ENCODE measurements at places on chromosomes 11 and 22. TPM values are rescaled to one million over a fixed set of nuclear protein-coding genes. Genes with fewer than 3 reads are reported as not detected.
A peak's percentile ranks its signal among the peaks of the same experiment; 100 is the strongest.

GRCh38 chr11:87215236-87215635, 177.5 kb downstream of the TMEM135 start:
- no peak for DNase-seq

DNA sequence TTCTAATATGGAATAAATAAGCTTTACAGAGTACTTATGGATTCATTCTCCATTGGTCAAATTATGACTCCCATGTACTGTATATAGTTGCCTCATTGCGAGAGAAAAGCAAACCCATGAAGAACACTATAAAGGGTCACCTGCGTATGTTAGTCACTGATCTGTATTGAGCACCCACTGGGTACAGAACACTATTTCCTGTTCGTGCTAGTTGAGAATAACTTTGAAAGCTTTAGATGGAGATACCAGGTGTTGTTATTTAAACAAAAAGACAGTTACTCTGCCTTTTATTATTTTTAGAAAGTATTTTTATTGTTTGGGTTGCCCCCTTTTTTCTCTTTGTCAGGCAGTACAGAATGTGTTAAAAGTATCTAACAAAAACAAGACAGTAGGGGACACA, 79.9 kb downstream of the DEUP1 start:
- DNase-seq: no peak

GRCh38 chr11:2698386-2699184, 1.2 kb downstream of the KCNQ1OT1 start:
- no peak for DNase-seq

- no peak for DNase-seq
Measured at GRCh38 chr11:124475265-124475664, 29.8 kb upstream of the OR8B8 start.

GRCh38 chr11:103883856-103884255, 152.6 kb upstream of the DDI1 start:
- no peak for DNase-seq

DNA sequence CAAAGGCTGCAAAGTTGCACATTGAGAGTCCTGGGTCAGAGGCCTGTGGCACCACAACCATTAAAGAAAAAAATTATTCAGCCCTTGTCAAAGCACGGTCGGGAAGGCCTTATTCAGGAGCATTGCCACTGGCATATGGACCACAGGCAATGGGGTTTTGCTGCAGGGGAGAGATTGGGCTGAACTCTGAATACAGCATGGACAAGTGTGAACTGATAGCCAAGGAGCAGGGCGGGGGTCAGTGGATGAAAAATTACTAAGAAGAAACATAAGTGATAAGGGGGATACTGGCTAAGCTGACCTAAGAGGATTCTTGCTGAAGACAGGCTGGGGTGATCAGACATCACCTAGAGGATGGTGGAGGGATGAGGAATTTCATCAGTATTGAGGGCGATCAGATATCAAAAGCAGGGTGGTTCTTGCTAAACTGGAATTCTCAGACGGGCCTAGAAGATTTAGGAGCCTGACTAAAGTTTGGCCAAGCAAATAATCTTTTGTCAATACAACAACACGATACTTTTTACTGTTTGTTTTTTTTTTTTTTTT, 3.3 kb upstream of the DGCR8 start:
- DNase-seq: no peak

- DNase-seq: peak; percentile 95
Measured at GRCh38 chr11:96155627-96156378, 187.2 kb downstream of the MAML2 start.

GRCh38 chr11:18063862-18064434, 17.9 kb upstream of the TPH1 start:
- no peak for DNase-seq

DNA sequence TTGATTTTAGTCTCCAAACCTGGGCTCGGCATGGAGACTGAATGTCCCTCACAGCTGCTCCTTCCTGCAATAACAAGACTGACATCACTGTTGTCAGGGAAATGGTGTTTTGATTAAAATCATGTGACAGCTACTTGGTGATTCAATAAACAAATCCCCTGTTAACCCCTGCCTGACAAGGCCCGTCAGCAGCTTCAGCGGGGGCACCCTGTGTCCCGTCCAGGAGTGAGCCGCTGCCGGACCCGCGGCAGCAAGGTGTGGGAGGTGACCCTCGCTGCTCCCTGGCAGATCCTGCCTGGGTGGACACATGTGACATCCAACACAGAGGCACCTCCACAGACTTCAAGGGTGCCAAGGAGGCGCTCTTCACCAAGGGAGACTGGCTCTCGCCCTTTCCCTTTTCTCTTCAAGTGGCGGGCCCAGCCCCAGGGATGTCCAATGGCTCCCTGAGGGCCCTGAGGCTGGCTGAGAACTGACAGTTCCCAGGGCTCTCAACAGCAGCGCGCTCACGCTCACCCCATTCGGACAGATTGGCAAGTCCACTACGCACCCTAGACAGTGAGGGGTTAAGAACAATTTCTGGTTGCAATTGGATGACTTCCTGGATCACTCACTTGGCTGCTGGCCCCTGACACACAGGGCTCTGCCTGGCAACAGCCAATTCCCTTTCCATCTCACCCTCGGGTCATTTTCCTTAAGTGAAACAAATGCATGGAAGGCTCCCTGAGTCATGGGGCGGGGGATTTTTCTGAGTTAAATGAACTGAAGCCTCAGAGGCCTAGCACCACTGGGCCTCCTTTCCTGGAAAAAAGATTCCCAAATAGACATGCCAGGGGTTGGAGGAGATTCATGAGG, 30.7 kb downstream of the PPP2R1B start:
- peak; percentile 93 for DNase-seq

DNA sequence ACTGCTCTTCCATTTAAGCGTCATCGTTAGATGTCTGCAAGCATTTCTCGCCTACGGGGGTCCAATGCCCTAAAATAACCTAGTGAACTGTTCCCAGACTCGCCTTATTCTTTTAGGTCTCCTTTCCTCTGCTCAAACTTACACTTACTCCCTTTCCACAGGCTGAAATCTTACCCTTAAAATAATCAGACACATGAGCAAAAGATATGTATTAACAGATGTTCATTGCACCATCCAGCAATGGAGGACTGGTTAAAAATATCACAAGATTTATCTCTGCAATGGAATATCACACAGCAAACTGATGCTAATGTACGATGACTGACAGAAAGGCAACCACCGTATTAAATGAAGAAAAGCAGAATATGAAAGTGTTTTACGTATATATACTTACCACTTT, 1.6 kb upstream of the CSTF3 start:
- DNase-seq: no peak

- DNase-seq: peak; percentile 10
Measured at GRCh38 chr22:37330200-37331033, 48.1 kb downstream of the CYTH4 start.

- peak; percentile 68 for DNase-seq
Measured at GRCh38 chr22:35950262-35950661, 78.4 kb downstream of the RBFOX2 start.

DNA sequence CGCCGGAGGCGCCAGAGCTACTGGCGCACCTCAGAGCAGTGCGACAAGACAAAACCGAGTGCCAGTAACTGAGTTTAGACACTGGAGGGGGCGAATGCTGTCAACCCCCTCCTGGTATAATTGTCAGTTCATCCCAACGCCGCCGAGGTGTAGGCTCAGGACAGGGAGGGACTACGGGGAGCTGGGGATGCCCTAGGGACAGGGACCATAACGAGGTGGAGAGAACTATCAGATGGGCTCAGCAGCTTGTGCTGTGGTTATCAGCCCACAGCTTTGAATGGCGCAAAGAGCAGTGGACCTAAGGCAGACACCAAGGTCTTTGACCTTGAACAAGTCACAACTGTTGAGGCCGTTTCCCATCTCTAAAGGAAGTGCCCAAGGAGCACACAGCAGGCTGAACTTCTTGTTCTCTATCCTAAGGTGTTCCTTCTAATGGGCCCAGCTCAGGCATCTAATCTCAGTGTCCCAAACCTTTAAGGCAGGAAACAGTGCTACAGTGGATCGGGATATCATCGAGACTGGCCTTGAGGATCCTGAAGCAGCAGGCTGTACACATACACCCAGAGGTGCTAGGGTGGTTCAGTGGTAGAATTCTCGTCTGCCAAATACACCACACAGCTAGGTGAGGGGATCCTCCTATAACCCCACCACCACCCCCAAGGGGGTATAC, 958 bp upstream of the TUT1 start:
- DNase-seq: no peak

DNA sequence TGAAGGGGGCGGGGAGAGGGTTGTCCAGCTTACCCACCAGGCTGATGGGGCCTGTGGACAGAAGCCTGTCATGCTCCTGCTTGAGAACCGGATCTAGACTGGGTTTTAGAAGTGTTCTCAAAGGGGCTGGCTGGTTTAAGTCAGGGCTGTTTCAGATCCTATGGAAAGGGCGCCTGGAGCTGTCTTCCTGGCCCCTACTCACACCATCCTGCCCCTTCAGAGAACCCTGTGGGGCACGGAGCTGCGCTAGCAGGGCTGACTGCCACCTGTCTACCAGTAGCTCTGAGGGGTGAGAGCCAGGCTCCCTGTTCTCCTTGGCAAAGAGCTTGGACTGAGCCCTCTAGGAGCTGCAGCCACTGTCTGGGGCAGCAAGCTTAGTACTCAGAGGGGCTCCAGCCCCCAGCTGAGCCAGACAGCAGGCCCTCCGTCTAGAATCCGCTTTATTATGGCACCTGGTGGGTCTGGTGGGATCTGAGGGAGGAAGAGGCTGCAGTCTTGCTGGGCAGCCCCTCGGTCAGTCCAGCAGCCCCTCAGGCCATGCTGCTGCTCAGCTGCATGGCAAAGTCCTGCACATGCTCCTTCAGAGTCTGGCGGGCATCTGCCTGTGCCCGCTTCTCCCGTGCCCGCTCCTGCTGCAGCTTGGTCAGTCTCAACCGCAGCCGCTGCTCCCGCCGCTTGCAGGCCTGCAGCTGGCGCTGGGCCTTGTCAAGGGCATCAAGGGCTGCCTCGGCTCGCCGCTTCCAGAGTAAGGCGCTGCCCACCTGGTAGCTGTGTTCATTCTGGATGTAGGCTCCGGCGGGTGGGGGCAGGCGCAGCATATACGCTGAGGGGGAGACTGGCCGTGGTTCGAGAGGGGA, 2.3 kb downstream of the THAP7 start:
- no peak for DNase-seq

GRCh38 chr11:35663408-35663702, 780 bp downstream of the TRIM44 start:
- no peak for DNase-seq

GRCh38 chr11:35783809-35784208, 121.2 kb downstream of the TRIM44 start:
- no peak for DNase-seq

The JHY gene
- total RNA-seq: not detected

The TRIM48 gene
- total RNA-seq: 0.43 TPM

The HTATIP2 gene
- not detected for total RNA-seq

The TRIM77 gene
- not detected for total RNA-seq

The OR51E2 gene
- total RNA-seq: not detected

The FLRT1 gene
- not detected for total RNA-seq

The TEX54 gene
- not detected for total RNA-seq

Data from G401 (cell line).